ENCODE measurements at places on chromosomes 3 and 15. TPM values are rescaled to one million over a fixed set of nuclear protein-coding genes. Genes with fewer than 3 reads are reported as not detected.
A peak's percentile ranks its signal among the peaks of the same experiment; 100 is the strongest.

- DNase-seq = peak; percentile 59
These were observed 65.0 kb downstream of the FRMD4B start for GRCh38 chr3:69320871-69321271.

GRCh38 chr3:172868582-172869200, 118.2 kb downstream of the ECT2 start:
- DNase-seq = no peak

DNA sequence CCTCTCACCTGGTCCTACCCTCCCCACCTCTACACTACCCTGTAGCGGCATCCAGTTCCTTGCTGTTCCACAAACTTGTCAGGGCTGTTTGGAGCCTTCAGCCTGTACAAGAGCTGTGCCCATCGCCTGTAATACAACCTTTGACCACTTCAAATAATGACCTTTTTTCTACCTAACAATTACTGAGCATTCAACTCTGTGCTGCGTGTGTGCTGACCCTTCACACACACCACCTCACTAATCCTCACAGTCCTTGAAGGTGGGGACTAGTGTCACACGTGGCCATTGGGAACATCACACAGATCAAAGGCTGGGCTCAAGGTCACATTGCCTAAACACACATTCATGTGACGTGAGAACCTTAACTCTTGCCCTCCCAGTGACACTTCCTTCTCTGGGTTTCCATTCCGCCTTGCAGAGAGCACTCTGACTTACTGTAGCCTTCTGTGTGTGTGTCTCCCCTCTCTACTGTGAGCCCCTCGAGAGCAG, 3.1 kb downstream of the C3orf20 start:
- no peak for DNase-seq

GRCh38 chr3:4894891-4895530, 84.2 kb upstream of the BHLHE40 start:
- no peak for DNase-seq

DNA sequence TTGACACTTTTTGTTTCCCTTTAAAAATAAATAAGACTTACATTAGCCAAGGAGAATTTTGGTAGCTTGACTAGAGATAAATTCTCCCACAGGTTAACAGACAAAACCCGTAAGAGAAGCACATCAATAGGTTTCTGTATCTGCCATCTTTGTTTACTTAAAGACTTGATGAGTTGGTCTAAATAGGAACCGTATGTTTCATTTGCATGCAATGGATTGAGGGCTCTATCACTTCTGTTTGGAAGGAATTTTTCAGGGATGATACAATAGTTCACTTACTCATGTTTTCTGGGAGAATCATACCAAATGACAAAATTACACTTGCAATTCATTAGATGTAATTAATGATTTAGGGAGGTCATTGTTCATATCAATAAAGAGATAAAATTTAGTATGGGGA, 631.5 kb upstream of the NR2F2 start:
- DNase-seq = no peak

GRCh38 chr15:76152197-76152596, 92.4 kb downstream of the TMEM266 start:
- no peak for DNase-seq

DNA sequence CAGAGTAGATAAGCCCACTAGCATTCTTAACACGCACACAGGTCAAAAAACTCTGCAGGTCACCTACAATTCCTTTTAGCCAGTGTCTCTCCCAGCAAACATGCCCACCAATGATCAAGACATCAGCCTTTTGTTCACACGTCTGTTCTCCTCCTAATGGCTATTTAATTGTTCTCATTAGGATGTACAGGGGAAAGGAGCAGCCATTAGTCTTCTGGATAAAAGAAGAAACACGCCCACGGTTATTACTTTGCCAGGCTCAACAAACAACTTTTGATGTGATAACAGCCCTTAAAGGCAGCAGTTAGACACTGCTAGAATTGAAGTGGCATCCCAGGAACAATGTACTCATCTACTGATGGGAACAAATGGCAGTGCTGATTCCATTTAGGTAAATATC, 108.8 kb downstream of the NTRK3 start:
- DNase-seq = no peak

DNA sequence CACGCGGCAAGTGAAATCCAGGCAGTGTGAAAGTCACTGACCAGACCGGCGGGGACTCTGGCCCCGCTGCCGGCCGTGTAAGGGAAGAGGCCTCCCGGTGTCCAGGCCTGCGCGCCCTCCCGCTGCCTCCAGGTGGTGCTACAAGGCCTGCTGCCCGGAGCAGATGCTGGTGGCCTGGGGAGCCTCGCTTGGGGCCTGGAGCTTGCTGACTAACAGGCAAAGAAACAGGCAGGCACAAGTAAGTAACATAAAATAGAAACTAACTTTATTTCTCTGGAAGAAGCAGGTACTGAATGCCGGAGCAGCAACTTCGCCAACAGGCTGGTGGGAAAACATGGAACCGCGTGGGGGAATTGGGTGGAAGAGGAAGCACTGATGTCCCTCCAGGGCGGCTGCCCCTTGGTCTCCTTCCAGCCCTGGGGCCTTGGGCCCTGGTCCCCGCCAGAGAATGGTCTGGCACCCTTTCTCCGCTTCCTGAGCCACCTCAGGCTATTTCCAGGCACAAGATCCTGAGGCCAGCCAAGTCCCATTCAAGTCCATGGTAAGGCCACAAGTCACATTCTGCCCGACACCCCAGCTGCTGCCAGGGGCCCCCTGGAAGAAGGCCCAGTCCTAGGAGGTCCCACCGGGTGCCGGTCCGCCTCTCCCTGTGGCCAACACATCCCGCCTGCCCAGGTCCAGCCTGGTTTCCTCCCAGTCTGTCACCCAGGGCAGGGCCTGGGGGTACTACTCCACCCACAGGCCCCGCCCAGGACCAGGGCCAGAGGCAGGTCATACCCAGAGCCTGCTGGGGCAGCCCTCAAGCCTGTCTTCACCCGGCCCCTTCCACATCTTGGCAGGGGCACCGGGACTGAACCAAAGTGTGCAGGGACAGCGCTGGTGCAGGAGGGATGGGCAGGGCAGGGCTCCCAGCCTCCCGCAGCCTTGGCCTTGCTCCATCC, 45.0 kb downstream of the TNK2 start:
- DNase-seq = peak; percentile 88

- no peak for DNase-seq
These were observed 202.0 kb upstream of the VEPH1 start for GRCh38 chr3:157705258-157705657.

GRCh38 chr3:170701696-170702678, 116.1 kb upstream of the SLC7A14 start:
- DNase-seq = no peak

GRCh38 chr3:88979760-88980159, 127.7 kb upstream of the EPHA3 start:
- DNase-seq = no peak

- DNase-seq = peak; percentile 65
These were observed 33.8 kb downstream of the TXNRD3 start for GRCh38 chr3:126621171-126621570.

DNA sequence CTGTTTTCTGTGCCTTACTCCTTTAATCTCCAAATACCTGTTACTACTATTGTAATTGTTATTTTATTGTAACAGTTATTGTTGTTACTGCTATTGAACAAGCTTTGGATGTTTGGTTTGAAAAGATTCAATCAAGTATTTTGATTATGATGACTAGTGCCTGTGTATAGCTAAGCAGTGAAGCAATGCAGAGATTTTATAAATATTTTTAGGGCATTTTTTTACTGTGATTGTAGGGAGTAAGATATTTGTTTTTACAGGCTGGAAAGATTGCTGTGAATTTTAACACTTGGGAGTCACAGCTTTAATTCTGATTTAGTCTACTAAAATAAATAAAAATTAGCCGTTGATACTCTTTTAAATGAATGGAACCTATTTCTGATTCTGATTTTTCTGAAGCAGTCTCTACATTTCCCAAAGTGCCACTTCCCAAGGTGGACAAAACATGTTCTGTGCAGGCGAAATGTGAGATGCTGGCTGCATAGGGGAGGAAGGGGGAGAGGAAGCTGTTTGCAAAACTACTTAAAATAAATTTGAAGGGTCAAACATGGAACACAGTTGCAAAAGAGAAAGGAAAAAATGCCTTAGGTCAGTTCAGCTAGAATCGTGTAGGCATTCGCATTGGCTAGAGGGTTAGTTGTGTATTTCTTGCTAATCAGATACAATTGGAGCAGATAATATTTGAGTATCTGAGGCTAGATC, 25.7 kb downstream of the EEFSEC start:
- no peak for DNase-seq

DNA sequence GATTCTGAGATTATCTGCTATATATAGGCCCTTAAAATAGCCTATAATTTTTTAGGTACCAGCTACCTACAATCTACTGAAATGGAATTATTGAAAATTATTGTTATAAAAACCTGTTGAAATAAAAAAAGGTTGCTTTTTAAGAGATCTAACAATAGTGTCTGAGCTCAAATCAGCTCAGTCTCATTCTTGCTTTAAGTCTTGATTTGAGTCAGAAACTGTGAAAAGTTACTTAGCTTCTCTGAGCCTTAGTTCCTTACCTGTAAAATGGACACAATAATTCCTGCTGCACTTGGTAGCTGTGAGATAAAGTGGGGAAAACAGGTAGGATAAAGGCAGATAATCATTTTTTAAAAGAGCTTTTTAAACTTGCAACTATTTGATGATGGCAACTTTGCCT, 118.8 kb upstream of the UBE2E2 start:
- no peak for DNase-seq

- no peak for DNase-seq
These were observed 34.5 kb upstream of the INSYN1 start for GRCh38 chr15:73787621-73788020.

DNA sequence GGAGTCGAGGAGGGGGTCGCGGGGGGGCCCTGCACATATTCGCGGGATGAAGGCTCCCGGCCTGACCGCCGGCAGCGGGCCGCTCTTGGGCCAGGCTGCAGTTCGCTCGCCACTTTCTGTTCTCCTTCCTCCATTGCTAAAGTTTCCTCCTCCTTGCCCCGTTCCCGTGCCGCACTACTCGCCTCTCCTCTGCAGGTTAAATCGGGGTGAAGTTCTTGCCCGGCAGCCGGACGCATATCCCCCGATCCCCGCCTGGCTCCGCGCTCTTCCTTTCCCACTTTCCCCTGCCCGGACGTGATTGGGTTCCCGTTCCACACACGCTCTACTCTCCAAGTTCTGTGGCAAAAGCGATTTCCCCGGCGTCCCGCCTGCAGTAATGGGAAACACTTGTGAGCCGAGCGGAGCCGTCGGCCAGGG, 556 bp downstream of the CRYBG3 start:
- peak; percentile 50 for DNase-seq

- DNase-seq = no peak
These were observed 74.0 kb downstream of the DHX36 start for GRCh38 chr3:154250291-154250690.

DNA sequence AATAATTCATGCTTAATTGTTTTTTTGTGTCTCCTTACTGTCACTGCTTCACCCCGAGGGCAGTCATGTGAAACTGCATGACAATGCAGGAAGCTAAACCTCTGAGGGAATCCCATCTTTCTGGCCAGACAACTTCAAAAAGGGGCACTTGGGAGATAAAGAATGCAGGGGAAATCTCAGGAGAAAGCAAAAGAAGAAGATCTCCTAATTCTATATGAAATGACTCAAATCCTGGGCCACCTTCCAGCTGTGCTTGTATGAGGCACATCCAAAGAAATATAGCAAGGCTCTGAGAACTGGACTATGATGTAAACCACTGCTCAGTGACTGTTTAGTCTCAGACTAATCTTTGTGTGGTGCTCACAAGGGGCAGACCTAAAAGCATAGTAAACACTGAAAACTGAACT, 22.6 kb upstream of the UMPS start:
- DNase-seq = no peak

DNA sequence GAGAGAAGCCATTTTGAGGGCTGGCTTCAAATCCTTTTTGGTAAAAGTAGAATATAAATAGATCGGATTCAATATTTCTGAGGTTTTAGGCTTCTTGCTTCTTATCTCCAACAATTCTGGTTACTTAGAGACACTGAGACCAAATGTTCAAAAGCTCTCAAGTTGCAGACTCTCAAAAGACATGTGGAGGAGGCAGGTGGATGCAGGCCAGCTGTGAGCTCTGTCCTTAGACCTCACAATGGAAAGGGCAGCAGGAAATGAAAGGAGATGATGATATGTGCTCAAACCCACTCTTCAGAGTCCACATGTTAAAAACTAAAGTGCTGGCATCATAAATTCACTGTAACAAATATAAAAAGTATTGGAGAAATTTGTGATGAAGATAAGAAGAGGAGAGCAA, 424.9 kb upstream of the ALCAM start:
- no peak for DNase-seq

The PPP1R14D gene
- total RNA-seq = not detected

The NSMCE3 gene
- 6.6 TPM for total RNA-seq

The MAGEL2 gene
- total RNA-seq = 0.07 TPM

The OCA2 gene
- total RNA-seq = 0.17 TPM

The EPHA6 gene
- total RNA-seq = 0.54 TPM

The MELTF gene
- 27.5 TPM for total RNA-seq

The CHL1 gene
- total RNA-seq = 0.55 TPM

The ZNF502 gene
- total RNA-seq = 3.1 TPM
